ENCODE measurements at places on chromosomes 3 and 15. TPM values are rescaled to one million over a fixed set of nuclear protein-coding genes. Genes with fewer than 3 reads are reported as not detected.

FBXW12 gene
- total RNA-seq, result 0.37 TPM

SLC12A8 gene
- 0.26 TPM for total RNA-seq

DNA sequence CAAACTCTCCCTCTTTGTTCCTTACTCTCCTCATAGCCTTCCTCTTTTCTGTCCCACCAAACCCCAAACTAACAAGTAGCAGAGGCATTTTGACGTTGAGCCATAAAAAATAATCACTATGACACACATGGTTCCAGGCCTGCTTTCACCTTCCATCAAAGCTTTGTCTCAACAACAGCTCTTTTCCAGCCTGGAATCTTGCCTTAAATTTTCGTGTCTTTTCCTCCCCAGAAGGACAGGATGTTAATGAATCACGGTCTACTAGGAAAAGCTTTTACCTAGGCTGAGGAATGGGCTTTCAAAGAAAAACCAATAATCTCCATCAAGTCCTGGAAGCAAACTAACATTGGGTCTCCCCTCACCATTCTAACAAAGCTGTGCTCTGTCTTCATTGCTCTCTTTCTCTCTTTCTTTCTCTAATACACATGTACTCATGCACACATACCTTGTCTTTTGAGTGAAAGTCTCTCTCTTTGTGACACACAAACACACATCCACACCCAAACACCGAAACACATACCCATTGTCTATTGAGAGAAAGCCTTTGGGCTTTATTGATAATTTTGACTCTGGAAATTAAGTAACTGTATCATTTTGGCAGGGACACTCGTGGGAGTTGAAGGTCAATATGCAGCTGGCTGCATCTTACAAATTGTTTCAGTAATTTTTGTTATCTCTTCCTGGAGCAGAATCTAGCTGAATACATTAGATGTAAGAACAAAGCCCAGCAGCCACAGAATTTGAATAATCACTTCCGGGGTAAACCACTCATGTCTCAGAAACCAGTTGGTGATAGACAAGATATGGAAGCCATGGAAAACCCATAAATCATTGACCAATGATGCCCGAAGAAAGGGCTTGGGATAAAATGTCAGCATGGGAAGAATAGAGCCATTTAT, 107.4 kb upstream of the SLC4A7 start:
- peak; percentile 18 for DNase-seq
- no peaks in the 10 kb centered on the region for H3K27me3 ChIP-seq
- no peaks in the 10 kb centered on the region for H3K4me1 ChIP-seq
- no peak overlapping the region for H3K4me3 ChIP-seq
- peak overlapping the region; percentile 78 for H3K27ac ChIP-seq
- no peaks in the 10 kb centered on the region for H3K36me3 ChIP-seq

- no peak overlapping the region for H3K4me3 ChIP-seq
- H3K4me1 ChIP-seq, result no peaks in the 10 kb centered on the region
- H3K36me3 ChIP-seq, result no peaks in the 10 kb centered on the region
- no peak overlapping the region for H3K27ac ChIP-seq
These were observed 19.9 kb upstream of the IL20RB start for GRCh38 chr3:136937851-136938250.

SLC22A14 gene
- total RNA-seq, result not detected
